ENCODE measurements at places on chromosomes 7 and 10.

DNA sequence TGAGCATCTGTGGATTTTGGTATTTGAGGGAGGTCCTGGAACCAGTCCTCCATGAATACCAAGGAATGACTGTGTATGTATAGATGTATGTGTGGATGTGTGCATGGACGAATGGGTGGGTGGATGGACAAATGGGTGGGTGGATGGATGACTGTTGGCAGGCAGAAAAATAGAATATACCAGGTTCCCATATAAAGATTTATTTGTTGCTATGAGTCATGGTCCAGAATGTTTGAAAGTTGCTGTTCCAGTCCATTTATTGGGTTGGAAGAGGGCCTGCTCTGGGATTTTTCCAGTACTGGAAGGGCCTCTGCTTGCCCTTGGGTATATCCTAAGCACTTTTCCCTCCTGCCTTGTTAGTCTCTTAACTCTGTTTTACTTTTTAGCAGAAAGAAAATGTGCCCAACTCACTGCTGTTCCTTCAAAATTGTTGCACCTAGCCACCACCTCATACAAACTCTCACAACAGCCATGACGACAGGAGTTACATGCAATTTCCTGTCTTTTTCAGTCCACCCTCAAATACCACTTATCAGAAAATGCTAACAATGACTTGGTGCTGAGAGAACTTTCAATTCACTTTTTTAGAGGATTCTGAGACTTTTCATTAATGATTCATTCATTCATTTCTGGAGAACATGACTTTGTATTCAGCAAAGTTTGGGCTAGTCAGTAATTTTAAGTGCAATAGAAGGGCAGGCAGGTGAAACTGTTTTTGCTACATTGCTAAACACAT is 108.1 kb downstream of the EEPD1 start:
- DNase-seq, result no peak

- DNase-seq, result no peak
These were observed 10.1 kb downstream of the HACD1 start for GRCh38 chr10:17607060-17607459.

DNA sequence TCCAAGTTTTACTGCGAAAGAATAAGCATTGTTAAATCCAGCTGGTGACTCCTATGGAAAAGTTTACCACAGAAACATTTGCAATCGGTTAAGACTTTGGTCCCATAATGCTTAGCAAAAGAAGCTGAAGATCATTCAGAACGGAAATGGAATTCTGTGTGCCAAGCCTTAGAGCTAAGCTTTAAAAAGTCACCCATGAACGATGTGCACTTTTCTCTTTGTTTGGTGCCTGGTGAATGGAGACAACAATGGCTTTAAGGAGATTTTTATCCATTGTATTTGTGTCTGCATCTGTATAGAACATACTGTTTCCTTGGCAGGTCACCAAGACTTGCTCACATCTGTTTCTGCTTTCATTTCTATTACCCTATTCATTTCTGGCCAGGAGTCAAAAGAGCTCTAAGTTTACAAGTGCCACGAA is 26.3 kb upstream of the COL1A2 start:
- DNase-seq, result no peak

DNA sequence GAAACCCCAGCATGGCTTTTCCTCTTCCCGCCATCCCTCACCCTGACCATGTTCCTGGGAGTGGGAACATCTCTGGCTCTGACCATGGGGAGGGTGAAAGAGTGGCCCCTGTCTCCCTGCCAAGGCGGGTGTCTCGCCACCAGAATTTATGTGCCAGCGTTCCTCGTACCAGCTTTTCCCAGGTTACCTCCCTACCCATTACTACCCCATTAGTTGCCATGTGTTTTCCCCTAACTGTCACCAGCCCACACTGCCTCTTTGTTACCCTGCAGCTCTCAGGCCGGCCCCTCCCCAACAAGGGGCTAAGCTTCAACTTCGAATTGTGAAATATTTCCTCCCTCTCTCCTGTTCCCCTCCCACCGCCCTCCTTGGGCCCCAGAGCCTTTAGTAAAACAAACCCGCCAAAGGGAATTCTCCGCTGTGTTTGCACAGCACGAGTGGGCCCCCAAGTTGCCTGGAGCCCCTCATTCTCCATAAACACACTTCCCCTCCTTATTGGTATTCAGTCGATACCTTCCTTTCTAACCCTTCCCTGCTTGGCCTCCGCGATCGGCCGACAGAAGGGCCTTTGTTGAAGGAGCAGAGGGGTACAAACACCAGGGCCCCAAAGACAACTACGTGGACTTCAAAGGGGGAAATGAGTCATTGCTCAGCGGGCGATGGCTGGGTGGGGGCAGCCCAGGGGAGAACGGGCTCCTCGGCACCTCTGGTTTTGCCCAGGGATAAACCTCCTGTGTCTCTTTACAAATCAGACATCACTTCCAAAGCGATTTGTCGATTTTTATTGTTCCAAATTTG is 45.5 kb downstream of the SLIT1 start:
- DNase-seq, result no peak

DNA sequence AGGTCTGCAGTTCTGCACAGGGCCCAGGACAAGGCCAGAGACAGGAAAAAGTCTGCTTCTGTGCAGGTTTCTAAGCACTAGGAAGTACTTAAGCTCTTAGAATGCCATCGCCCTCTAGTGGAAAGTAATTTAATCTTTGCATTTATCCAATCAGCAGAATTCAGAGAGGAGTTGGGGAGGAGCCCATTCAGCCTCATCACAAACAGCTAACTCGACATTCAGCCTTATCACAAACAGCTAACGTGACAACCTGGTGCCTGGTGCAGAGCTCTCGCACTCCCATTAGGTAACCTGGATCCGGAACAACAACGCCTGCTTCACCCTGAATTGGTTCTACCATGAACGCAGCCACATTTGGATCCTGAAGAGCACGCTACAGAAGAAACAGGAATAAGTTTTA is 15.2 kb downstream of the OAT start:
- no peak for DNase-seq

GRCh38 chr10:130422366-130423324 is 286.5 kb downstream of the GLRX3 start:
- no peak for DNase-seq

- no peak for DNase-seq
These were observed 82.3 kb upstream of the GTF2I start for GRCh38 chr7:74575083-74575784.

DNA sequence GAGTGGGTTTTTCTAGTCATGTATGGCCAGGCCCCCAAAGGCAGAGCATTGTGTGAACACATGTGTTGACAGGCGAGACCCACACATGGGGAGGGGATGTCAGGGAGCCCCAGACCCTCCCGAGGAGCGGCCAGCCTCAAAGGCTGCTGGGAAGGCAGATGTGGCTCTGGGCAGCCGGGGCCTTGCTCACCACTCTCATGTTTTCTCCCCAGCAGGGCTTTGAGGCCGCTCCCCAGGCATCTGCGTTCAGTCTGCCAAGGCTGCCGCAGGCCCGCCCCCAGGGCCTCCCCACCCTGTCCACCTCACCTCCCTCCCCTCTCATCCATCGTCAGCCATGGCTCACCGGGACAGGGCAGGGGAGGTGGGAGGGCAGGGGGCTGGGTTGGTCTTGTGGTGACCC is 16.6 kb upstream of the VSIR start:
- no peak for DNase-seq

DNA sequence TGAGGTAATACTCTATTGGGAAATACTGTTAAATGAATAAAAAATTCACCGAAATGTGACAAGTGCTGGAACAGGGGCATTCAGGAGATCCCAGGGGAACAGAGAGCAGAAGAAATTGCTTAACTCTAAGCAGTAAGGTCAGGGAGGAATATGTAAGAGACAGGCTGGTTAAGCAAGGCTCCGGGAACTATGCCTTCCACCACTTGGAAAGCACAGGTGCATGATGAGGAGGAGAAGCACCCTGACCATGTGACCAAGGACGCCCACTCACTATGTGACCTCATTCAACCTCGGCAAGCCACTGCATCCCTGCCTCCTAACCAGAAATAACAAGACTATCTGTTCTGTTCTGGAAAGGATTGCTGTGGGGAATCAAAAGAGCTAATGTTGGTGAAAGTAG is 218.4 kb downstream of the ELMO1 start:
- DNase-seq, result no peak

GRCh38 chr7:132654150-132654549 is 77.9 kb upstream of the PLXNA4 start:
- DNase-seq, result no peak

DNA sequence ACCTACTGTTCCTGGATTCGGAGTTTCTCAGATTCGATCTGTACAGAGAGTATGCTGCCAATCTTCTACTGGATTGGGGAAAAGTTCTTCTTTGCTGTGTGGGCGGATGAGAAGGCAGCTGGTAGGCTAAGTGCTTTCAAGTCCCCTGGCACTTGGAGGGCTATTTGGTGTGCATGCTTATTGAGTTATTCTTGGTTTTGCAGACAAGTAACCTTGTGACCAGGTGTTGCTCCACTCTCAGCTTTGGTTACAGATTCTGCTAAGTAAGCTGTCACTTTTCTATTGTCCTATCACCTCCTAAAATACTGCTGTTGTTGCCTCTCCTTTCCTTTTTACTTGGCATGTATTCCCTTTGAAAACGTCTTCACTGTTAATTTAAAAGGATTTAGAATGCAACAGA is 1375.1 kb upstream of the LRRTM3 start:
- DNase-seq, result no peak

DNA sequence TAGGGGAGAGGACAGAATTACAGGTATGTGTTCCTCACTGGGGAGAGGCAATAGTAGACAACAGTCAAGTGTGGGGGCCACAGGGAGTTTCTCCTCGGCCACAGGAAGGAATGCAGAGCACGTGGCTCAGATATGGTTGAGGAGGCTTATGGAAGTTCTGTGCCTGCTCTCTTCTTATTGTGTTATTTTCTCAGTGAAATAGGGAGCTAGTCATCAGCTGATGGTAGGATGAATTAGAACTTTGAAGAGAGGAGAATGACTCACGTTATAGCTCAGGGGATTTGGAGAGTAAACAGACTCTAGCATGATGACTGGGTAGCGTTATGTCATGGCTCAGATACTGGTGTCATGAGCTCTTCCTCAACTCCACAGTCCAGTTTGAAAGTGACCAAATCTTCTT is 308.3 kb upstream of the IGFBP3 start:
- DNase-seq, result no peak

GRCh38 chr7:123210986-123211385 is 11.2 kb upstream of the SLC13A1 start:
- DNase-seq, result no peak

DNA sequence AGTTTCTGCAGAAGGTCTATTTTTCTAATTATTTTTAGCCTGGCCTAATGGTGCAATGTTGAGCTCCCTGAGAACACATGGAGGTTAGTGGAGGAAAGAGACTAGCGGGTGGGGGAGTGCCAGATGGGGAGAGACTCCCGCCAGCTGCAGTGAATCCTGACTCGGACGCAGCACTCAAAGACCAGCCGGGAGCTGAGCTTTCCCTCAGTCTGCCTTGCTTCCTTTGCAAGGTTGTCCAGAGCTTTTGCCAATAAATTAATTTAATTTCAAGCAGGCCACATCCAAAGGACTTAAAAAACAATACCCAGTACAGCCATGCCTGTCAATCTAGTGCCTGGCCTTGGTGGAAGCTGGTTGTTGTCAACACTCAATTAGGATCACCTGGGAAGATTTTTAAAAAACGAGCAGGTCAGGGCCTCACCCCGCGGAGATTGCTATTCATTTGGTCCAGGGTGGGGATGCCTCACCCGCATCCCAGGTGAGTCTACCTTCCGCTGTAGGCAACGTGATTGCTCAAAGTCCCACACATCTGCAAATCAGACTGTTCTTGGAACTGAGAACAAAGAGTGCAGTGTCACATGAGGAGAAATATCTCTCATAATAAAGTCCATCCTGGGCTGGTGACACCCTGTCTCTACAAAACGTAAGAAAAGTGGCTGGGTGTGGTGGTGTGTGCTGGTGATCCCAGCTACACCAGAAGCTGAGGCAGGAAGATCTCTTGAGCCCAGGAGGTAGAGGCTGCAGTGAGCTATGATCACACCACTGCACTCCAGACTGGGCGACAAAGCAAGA is 4.0 kb downstream of the CLRN3 start:
- DNase-seq, result no peak

- no peak for DNase-seq
These were observed 366.2 kb downstream of the WDR11 start for GRCh38 chr10:121217331-121217730.

GRCh38 chr7:155984609-155985405 is 172.5 kb upstream of the SHH start:
- DNase-seq, result no peak

DNA sequence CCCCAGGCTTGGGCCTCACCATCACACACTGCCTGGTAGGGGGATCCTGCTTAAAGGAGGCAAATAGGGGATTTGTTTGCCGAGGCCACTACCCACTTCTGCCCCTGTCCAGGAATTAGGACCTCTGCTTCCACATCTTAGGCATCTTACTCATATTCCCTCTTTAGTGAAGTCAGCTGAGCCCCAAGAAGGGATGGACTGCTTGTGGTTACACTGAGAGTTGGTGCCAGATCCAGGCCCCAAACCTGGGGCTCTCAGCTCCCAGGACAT is 1.6 kb upstream of the GPRIN2 start:
- no peak for DNase-seq

GRCh38 chr10:109978481-109978880 is 29.3 kb upstream of the ADD3 start:
- DNase-seq, result peak; percentile 30

- no peak for DNase-seq
These were observed 57.7 kb downstream of the MAD1L1 start for GRCh38 chr7:2175091-2175490.

DNA sequence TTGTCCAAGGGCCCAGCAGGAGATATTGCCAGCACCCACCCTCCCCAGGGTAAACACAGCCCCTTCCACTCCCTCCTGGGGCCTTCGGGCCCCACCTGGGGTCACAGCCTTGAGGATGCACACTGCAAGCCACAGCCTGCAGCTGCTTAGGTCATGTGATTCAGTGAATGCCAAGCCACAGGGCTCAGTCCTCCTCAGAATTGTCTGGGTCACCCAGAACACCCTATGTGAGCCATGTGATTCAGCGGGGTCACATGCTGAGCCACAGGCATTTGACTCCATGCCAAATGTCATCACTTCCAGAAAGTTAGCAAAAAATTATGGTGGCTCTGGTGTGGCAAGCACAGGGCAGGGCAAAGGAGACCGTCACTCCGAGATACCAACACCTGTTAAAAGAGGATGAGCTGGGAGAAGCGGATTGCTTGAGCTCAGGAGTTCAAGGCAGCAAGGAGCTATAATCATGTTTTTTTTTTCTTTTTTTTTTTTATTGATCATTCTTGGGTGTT is 17.2 kb upstream of the PSAP start:
- no peak for DNase-seq

DNA sequence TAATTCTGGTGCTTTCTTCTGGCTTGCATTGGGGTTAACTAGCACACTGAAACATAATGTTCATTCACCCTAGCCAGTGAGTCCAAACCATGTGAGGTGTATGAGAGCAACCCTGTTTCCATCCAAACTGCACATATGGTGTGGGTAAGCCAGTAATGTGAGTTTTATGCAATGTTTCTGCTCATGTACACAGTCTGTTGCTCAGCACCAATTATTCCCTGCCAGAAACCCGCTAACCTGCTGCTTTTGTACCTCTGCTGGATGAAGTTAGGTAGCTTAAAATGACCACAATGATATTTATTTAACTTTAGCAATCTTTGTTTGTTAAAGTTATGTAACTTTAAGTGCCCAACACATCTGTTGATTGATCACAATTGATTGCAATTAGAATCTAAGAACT is 93.7 kb upstream of the RPA3 start:
- no peak for DNase-seq

GRCh38 chr7:133461421-133461820 is 208.5 kb downstream of the EXOC4 start:
- DNase-seq, result no peak

Measured in stimulated activated CD4-positive, alpha-beta T cell treated with anti-CD3 and anti-CD28 coated beads, Interleukin-4, amount 100 ng/mL, for 48 hours (primary cell).